Heart right ventricle (tissue), 16 donors: ENCODE measurements at places on chromosomes 7 and 10. TPM values are rescaled to one million over a fixed set of nuclear protein-coding genes. Genes with fewer than 3 reads are reported as not detected.

- DNase-seq, result no peak
Measured at GRCh38 chr7:26153241-26153822, 1.3 kb downstream of the NFE2L3 start.

- no peak for DNase-seq
Measured at GRCh38 chr10:3236644-3237404, 64.2 kb upstream of the PITRM1 start.

DNA sequence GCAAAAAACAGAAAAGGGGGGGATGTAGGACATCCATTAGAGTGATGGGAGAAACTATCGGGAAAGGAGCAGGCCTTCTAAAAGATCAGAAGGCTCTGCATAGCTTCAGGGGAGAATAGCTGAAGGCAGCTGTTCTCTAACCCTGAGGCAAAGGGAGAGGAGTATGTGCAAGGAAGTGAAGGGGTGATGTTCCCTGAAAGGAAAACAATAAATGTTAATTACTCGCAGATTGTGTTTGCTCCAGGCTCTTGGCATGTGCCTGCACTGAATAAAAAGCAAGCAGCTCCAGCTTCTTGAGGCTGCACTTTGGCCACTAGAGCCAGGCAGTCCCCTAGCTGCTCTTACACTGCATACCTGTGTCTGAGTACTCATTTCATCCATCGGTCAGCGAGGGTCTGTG lies 14.4 kb upstream of the STARD3NL start:
- no peak for DNase-seq

DNA sequence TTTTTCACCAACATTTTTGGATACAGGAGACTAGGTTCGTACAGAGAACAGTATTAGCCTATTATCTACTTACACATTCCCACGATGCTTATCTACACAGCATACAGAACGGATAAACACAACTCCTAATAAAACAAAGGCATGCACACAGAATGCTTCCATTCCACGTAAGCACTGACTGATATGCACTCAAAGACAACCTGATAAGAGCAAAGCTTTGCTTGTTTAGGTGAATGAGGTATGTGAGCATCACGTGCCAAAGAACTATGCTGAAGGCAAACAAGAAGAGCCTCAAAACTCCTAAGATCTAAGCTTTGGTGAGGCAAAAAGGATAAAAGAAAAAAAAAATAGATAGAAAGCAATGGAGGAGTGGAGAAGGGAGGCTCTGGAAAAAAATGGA lies 413.5 kb upstream of the LRRN3 start:
- no peak for DNase-seq

DNA sequence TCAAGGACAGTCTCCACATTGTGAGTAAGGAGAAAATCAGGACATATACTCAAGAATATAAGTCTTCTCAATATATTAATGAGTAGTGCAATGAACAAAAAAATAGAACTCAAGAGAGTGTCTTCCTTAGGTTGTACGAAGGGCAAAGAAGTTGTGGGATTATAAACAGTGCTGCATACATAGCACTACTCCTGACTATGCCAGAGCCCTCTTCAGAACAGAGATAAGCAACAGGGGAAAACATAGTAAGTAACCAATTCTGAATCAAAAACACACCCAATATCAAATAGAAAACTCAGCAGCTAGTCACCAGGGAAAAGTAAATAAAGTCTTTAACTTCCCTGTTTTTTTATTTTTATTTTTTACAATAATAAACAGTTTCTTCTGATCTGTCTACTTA lies 10.6 kb downstream of the ARHGAP21 start:
- no peak for DNase-seq

- no peak for DNase-seq
Measured at GRCh38 chr7:129457101-129457500, 22.9 kb downstream of the STRIP2 start.

DNA sequence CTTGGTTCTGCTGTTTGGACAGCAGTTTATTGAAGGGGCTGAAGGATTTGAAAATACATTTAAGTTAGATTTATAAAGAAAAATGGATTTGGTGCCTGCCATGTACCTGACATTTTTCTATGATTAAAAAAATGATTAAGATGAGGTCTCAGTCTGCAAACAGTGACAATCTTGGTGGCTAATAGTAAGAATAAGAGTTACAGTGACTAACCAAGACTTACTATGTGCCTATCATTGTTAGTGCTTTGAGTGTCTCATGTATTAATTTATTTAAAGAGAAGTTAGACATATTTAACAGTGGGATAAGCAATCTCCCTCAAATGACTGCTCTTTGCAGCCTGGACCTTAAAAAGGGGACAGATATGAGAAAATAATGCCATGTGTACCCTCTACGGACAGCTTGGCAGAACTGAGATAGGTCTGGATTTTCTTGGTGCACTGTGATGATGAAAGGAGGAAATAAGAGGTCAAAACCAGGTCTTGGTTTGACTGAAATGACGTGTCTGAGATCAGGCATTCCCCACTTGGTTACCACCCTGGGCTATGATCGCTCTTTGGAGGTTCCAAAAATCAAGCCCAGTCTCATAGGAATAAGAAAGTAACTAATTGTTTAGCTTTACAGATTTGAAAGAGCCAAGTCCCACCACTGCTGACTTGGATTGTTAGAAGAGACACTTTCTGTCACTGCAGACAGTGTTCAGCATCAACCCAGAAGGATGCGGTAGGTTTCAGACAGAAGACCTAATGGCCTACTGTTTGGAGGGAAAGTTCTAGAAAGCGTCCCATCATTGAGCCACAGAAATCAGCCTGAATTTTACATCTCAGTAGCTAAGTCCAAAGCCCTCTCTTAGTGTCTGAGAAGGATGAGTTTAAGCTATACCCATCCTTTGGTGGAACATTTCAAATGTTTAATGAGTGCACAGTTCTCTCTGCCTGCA lies 2.1 kb downstream of the CASP7 start:
- no peak for DNase-seq

- no peak for DNase-seq
Measured at GRCh38 chr7:157711353-157711888, 374.6 kb downstream of the DNAJB6 start.

- DNase-seq, result no peak
Measured at GRCh38 chr10:89351412-89351779, 23.6 kb downstream of the IFIT3 start.

DNA sequence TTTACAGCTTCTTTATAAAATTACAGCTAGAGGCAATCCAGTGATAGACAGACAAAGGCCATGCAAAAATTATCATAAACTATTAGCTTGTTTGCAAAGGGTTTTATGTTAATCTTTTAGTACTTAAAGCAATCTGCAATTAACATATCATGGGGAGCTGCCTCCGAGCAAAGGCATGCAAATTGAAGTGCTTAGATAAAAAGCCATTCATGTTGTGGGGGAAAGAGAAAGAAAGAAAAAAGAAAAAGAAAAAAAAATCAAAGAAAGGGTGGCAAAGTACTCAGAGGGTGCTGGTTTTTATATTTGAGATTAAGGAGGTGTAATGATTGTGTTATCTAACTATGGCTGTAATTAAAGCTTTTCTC lies 799.5 kb downstream of the LRMDA start:
- DNase-seq, result no peak

The CCDC201 gene
- not detected for total RNA-seq

The RAB19 gene
- total RNA-seq, result not detected

The CTAGE8 gene
- total RNA-seq, result not detected

The ASB15 gene
- total RNA-seq, result 80.6 TPM

The SFRP5 gene
- 1.1 TPM for total RNA-seq

The ZNF212 gene
- total RNA-seq, result 3.7 TPM

The HECW1 gene
- not detected for total RNA-seq
